H4 (cell line): ENCODE measurements at places on chromosomes 6 and 20.
A peak's percentile ranks its signal among the peaks of the same experiment; 100 is the strongest.

- no peak for DNase-seq
Measured at GRCh38 chr20:36532388-36532787, 8.9 kb upstream of the MYL9 start.

DNA sequence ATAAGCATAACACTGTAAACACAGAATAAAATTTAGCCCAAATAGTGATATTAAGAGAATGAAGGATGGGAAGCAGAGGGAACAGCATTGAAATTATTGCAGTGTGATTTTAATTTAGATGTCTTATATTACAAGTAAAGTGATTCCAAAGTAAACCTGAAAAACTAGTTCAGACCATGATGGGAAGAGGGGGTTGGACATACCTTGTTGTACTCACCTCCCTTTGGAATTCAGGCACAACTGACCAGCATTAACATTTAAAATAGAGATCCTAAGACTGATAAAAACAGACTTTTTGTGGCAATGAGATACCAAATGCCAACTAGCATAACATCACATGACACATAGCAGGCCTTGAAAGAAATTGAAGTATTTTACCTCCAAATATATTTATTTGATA, 262.6 kb upstream of the PRND start:
- no peak for DNase-seq

DNA sequence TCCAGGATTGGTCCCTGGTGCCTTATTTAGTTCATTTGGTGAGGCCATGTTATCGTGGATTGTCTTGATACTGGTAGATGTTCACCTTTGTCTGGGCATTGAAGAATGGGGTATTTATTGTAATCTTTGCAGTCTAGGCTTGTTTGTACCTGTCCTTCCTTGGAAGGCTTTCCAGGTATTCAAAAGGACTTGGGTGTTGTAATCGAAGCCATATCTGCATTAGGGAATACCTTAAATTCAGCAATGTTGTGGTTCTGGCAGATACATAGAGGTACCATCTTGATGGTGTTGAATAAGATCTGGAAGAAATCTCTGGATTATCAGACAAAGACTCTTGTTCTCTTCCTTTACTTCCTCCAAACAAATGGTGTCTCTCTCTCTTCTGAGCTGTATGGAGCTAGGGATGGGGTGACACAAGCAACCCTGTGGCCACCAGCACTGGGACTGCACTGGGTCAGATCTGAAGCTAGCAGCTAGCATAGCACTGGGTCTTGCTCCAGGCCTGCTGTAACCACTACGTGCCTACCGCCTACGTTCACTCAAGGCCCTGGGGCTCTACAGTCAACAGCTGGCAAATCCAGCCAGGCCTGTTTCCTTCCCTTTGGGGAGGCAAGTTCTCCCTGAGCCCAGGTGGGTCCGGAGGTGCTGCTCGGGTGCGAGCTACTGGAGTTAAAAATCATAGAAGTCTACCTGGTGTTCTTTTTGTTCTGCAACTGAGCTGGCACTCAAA, 261.1 kb upstream of the CITED2 start:
- no peak for DNase-seq

DNA sequence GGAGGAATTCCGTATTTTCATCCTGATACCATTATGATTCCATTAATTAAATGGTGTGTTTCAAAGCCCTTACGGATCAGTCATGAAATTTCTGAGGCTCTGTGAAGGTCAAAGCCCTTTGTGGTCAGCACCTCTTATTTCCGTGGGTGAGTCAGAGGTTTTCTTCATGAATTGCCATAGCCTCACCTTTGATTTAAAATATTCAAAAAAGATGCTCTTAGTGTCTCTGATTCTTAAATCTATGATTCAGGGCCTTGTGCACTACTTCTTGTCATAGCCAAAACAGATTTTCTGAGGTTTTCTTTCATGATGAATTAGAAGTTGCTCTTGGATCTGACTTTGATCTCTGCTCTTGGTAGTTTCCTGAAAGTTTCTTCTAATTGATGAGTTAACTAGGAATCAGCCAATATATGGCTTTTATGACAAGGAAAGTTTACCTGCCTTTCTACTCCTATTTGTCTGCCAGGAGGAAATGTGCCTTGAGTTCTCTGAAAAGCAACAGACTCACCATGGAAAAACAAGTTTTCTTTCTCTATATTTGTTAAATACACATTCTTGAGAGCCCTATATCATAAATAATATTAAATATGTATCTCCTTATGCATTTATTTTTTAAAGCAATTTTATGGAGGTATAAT, 613.0 kb downstream of the UTRN start:
- peak; percentile 17 for DNase-seq

DNA sequence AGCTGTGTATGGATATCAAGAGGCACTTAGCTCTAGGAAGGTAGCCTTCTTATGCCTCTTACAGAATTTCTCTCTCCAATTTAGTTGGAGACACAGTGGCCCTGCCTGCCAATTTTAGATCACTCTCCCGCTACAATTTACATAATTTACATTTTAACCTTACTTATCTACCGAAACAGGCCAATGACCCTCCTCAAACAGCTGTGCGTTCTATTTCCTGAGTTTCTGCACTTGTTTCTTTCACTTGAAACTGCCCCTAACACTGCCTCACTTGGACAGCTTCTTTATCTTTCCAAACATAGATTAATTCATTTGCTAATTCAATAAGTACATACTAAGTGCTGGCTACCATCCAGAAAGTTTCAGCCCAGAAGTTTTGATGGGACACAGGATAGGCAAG, 52.9 kb upstream of the HDDC2 start:
- DNase-seq: no peak

DNA sequence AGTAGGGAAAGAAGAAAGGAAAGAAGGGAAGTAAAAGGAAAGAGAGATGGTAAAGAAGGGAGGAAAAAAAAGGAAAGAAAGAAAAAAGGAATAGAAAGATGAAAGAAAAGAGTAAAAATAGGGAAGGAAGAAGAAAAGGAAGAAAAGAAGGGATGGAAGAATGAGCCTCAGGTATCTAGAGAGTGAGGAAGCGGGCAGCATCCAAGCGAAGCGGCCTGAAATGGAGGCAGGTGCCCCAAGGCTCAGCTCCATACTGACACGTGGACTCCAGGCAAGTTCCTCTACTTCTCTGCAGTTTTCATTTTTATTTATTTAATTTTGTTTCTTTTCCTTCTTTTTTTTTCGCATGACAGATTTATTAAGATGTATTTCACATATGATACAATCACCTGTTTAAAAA, 373.1 kb downstream of the ESR1 start:
- no peak for DNase-seq

DNA sequence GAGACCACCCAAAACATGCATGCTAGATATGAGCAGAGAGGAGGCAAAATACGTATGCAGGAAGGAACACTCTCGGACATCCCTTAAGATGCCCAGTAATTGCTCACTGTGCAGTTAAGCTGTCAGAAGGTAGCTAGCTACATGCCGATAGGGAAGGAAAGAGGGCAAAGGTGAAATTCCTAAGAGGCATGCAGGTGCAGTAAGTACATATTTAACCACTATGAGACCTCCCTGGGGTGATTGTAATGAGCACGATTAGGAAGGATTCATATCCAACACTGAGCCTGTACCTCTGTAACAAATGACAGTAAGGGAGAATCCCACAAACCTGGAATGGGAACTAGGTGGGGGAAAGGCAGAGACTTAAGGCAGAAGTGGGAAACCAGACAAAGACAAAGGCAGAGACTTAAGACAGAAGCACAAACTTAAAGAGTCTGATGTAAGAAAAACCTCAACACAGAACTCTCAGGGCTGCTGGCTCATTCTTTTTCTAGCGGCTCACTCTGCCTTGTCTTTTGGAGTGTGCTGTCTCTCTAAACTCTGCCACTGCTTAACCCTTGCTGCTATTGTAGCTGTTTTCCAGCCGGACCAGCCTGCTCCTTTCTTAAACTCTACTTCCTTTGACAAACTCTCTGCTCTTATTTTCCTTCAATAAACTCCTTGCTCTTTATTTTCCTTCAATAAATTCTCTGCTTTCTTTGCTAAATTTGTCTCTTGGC, 148.1 kb downstream of the UBE3D start:
- no peak for DNase-seq
